Activated naive CD8-positive, alpha-beta T cell treated with anti-CD3 and anti-CD28 coated beads for 36 hours (primary cell): ENCODE measurements at places on chromosomes 13 and 19. TPM values are rescaled to one million over a fixed set of nuclear protein-coding genes. Genes with fewer than 3 reads are reported as not detected.

The DNMT1 gene
- total RNA-seq, result 352 TPM

The CBLC gene
- total RNA-seq, result not detected

The LHB gene
- not detected for total RNA-seq

The ZNF429 gene
- total RNA-seq, result 4.7 TPM

The PSG1 gene
- total RNA-seq, result not detected

The HRC gene
- total RNA-seq, result not detected

The N4BP2L2 gene
- 68.8 TPM for total RNA-seq

The TMEM38A gene
- total RNA-seq, result 0.70 TPM

The SPTBN4 gene
- 1.1 TPM for total RNA-seq

The LILRB5 gene
- not detected for total RNA-seq

The TSKS gene
- 0.72 TPM for total RNA-seq

The CD33 gene
- 0.24 TPM for total RNA-seq

The PGLYRP2 gene
- total RNA-seq, result not detected
